H9 (cell line): ENCODE measurements at places on chromosomes 2 and 18. TPM values are rescaled to one million over a fixed set of nuclear protein-coding genes. Genes with fewer than 3 reads are reported as not detected.

TRIM43 gene
- total RNA-seq: not detected in 2 replicates

UGT1A8 gene
- total RNA-seq: not detected in 2 replicates

THSD7B gene
- total RNA-seq: 0.50 and 0.85 TPM in 2 replicates

FAM228A gene
- not detected in 2 replicates for total RNA-seq

AKAIN1 gene
- not detected in 2 replicates for total RNA-seq

TUBB8B gene
- total RNA-seq: 0.72 and 1.0 TPM in 2 replicates

SERPINB10 gene
- total RNA-seq: not detected in 2 replicates

DNA sequence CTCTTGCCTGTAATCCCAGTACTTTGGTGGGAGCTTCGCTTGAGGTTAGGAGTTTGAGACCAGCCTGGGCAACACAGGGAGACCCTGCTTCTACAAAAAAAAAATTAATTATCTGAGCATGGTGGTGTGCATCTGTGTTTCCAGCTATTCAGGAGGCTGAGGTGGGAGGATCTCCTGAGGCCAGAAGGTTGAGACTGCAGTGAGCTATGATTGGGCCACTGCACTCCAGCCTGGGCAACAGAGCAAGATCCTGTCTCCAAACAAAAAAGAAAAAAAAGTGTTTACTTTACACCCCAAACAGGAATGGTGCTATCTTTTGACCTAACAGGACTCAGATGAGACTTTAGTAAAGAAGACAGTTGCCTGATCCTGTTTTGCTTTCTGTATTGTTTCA is 35.6 kb downstream of the MAL start:
- peak; percentile 1 for DNase-seq

GRCh38 chr2:10493075-10493633 is 45.0 kb upstream of the ODC1 start:
- DNase-seq: no peak

GRCh38 chr2:16650287-16651249 is 15.1 kb downstream of the CYRIA start:
- no peak for DNase-seq

DNA sequence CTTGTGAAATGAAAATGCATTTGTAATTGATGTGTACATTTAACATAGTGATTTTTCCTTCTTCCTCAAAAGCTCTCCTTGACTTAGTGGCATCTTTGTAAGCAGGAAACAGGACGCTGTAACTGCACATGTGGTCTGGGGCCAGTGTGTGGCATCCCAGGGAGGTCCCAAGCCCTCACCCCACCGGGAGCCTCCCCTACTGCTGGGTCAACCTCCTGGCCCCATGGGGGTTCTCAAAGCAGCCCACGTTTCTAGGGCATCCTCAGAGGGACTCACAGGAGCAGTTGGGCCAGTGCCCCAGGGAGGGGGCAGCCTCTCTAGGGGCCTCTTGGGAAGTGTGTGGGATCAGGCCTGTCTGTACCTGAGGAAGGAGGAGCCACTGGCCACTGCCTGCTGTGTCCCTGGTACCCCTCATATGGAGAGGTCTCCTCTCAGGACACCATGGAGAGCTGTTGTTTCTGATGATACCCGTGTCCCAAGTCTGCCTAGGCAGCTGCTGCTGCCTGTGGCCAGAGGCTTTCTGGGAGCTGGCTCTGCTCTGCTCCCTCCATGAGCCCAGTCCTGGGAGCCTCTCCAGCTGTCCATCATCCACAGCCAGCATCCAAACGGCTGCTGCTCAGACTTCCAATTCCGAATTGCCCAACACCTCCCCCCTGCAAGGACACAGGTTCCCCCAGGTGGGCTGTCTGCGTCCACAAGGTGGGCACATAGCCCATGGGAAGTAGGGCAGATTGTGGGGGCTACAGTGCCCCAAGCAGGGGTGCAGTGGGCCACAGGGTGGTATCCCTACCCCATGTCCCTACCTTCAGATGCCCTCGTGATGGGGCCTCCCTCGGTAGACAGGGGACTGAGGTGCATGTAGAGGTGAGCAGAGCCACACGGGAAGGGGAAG is 13.4 kb downstream of the ARHGEF4 start:
- DNase-seq: no peak

- no peak for DNase-seq
Observed at GRCh38 chr2:201452922-201453643, 1.5 kb downstream of the STRADB start.

DNA sequence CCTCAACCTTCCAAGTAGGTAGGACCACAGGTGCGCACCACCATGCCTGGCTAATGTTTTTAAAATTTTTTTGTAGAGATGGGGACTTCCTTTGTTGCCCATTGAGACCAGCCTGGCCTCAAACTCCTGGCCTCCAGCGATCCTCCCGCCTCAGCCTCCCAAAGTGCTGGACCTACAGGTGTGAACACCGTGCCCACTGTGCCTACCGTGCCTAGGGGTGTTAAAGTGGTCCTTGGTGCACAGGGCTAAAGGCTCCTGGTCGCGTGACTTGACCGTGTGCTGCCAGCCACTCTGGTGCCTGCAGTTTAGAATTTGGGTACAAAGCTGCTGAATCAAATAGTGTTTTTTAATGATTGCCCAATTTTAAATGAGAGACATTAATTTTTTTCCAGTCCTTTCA is 51.0 kb upstream of the KCNG2 start:
- DNase-seq: no peak

- DNase-seq: peak; percentile 50
Observed at GRCh38 chr18:70366174-70366573, 77.3 kb downstream of the SOCS6 start.
